ENCODE measurements at places on chromosomes 13 and 19. TPM values are rescaled to one million over a fixed set of nuclear protein-coding genes. Genes with fewer than 3 reads are reported as not detected.

- DNase-seq, result no peak
Observed at GRCh38 chr19:42130254-42130573, 2.0 kb downstream of the POU2F2 start.

DNA sequence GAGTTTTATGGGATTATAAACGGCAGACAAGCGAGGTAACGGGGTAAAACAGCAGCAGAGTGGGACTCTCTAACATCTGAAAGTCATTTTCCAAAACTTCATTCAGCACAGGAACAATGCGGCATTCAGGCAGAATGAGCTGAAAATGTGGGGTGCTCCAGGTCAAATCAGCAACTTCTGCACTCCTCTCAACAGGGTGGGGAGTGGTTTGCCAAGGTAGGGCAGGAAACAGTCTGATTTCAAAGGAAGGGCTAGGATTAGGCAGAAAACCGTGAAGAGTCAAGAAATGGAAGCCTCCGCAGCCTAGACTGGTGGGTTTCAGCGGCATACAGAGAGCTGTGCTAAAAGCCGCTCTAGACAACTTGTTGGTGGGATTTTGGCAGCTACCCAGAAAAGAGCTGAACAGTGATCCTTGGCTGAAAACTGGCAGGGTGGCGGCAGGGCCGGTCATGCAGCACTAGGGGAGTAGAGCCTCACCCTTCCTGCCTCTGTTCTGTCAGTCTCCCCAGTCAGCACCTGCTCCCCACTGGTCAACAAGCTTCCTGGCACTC, 154.2 kb upstream of the KLF12 start:
- DNase-seq, result no peak

DCLK1 gene
- total RNA-seq, result not detected

CCDC124 gene
- 261 TPM for total RNA-seq

DNA sequence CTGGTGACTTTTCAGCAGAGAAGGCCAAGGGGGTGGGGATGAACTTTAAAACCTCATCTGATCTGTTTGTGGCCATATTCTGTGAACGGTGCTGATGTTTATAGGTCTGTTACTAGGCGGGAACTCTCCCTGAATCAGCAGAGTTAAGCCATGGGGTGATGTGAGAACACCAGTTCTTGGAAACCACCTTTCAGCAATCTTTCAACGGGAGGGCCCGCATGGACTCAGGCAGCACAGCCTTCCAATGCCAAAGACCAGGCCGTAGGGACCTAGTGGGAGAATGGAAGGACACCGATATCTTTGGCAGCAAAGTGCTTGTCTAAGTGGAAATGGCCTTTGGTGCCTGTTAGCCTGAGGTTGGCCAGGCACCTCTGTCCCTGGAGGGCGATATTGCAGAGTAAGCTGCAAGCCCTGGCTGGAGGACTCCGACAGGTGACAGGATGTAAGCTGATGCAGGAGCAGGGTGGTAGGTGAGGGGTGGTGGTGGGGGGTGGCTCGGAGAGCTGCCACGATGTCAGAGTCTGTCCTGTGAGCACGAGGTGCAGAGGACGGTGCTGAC, 57.0 kb downstream of the ERCC5 start:
- no peak for DNase-seq

DNA sequence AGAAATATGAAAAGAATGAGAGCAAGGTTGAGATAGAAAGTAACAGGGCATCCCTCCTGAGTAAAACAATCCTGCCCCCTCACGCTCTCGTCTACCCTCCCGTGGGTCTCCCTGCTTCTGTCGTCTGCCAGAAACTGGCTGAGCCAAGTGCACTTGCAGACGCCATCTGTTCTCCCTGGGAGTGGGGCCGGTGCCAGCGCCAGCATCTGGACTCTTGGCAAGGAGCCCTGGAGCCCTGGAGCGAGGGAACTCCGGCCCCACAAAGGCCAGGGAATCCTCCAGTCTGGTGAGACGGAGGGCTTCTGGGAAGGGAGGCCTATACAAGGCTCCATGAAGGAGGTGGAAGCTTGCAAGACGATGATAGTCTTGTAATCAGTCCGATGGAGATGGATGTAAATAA, 2.3 kb upstream of the TMEM91 start:
- no peak for DNase-seq

GRCh38 chr13:83498045-83498444, 384.2 kb downstream of the SLITRK1 start:
- no peak for DNase-seq

- DNase-seq, result no peak
Observed at GRCh38 chr13:71017607-71018006, 849.4 kb downstream of the DACH1 start.

DNA sequence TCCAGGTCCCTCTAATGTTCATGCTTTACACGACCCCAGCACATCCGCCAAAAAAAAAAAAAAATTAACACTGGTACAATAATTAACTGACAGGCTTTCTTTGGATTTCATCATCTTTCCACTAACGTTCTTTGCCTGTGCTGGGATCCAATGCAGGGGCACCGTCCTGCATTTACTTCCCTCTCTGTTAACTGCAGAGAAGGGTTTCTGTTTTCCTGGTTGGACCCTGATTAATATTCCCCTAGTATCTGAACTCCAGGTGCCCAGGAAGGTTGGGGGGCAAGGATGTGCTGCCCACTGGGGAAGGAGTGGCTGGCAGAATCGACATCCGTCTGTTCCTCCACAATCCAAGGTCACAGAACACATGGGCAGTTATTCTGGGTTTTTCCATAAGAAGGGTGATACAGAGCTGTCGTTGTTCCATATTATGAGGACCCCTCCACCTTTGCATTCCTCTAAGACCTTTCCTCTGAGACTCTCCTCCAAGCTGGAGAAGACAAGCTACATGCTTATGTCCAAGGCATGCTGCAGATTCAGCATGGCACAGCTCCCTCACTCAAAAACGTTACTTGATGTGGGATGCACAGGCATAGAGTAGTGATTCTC, 4.5 kb upstream of the LAIR1 start:
- no peak for DNase-seq

S1PR5 gene
- 0.24 TPM for total RNA-seq

DNA sequence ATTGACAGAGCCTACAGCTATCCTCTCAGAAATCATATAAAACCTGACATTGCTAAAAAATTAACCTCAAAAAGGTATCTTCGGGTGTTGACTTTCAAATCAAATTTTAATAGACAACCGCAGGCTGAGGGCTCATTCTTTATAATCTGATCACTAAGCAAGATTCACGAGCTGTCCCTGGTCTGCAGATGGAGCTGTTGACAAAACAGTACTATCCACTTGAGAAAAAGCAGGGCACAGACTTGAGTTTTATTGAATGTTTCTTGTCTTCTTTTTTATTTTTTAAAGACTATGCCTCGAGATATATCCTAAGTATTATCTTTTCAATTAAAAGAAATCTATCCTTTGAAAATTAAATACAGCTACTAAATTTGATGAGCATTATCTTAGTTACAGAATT, 540.5 kb downstream of the PCDH9 start:
- no peak for DNase-seq

DNA sequence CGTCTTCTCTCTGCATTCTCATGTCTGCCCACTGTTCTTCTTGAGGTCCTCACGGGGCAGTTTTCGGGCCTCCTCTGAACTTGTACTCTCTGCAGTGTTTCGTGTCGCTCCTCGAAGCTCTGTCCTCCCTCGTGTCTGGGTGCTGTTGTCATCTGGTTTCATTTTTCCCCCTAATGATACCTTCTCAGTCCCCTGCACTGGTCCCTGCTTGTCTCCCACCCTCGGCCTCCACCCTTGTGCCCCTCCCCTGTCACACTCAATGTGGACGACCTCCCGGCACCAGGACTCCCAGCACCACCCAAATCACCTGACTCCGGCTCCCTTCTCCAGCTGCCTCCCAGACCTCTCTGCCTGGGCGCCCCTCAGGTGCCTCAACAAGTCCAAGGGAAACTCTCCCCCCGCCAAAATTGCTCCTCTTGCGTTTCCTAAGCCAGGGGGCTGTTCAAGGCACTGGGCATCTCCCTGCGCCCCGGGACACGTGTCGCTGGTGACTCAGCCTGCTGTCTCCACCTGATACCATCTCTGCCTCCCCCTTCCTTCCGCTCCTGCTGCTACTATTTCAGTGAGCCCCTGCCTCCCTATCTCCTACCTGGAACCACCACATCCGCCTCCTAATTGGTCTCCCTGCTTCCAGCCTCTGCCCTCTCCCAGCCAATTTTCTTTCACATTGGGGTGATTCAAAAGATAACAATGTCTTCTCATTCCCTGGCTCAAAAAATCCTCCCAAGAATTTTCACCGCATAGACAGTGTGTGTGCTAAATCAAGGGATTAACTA, 49.5 kb downstream of the RFX2 start:
- DNase-seq, result peak; percentile 52

- no peak for DNase-seq
Observed at GRCh38 chr13:51538591-51539179, 45.6 kb upstream of the WDFY2 start.

GRCh38 chr19:7063339-7063738, 4.9 kb upstream of the MBD3L3 start:
- DNase-seq, result no peak

DNA sequence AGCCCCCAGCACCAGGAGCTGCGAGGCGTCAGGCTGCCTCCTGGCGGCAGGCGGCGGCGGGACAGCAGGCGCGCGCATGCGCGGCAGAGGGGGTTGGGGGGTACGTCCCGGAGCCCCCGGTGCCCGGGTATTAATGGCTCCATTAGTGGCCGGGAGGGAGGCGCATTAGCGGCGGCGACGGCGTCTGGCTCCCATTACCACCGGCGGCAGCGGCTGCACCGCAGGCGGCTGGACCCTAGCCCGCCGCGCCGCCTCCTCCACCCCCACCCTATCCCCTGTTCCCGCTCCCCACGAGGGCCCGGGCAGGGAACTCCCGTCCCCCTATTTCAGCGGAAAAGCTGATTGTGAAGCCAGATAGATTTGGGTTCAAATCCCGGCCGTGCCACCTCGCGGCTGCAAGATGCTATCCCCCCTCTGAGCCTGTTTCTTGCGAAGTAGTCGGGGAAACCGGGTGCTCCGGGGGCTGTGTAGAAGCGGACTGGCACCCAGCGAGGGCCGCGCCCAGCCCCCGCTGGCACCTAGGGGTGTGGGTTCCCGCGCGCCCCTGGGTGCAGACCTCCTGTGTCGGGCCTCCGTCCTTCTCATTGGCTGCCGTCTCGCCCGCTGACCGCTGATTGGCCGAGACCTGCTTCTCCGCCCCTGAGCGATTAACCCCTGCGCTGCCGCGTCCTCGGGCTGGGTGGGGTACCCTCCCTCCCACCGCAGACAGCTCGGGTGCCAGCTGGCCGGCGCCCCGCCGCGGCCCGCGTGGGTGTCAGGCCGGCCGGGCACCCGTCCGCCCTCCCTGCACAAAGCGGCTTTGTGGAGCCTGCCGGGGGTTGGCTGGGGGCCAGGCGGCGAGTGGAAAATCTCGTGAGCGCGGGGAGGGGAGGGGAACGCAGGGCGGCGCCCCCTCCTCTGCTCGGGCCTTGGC, 11.1 kb downstream of the CIC start:
- DNase-seq, result peak; percentile 75

DNA sequence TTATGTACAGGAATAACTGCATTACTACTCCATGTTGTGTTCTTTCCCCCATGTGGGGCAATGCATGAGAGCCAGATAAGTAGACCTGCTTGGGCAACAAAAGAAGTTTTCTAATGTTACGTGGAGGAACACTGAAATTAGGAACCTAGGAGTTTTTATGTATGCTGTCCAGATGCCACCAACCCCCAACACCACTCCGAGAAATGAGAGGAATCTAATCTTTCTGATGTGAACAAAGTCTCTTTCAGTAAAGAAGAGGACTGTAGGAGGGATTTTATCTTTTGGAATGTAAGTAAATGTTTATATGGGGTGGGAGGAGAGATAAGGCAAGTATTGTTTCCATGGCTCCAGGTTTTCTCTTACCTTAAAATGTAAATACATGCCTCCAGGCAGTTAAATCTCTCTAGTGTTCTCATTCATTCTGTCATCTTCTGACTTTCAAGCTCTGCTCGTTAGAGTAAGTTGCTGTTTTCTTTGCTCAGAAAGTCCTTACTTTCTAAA, 820.6 kb downstream of the PCDH17 start:
- DNase-seq, result no peak

- no peak for DNase-seq
Observed at GRCh38 chr19:49364083-49364737, 533 bp downstream of the DKKL1 start.

DNA sequence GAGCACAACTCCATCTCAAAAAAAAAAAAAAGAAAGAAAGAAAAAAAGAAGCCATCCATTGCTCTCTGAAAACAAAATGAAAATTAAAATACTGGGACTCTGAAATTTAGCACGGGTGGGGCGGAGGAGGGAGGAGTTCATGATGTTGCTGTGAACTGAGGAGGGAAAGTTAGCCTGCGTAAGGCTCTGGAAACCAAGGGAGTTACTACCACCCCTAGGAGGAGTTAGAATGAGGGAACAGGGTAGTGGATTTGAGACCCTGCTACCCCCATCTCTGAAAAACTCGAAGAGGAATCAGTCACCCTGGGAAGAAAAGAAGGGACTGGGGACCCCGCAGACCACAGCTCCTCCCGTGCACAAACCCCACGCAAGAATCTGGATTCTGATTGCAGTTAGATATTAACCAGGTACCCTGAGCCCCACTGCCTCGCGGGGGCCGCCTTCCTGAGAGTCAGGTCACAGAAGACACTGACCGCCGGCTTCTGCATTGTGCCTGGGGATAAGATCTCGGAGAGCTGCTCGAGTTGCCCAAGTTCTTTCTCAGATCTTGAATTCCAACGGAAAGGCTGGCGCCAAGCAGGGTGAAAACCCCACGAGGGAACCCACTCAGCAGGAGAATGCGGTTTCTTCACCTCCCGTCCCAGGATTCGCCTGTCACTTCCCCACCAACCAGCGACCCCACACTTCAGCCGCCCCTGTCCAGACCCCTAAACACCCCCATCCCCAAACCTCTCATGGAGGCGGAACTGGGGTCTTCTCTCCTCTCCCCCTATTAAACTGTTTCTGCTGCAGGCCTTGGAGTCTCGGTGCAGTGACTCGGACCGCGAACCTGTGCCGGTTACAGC, 870 bp downstream of the ZNF442 start:
- no peak for DNase-seq

GRCh38 chr19:43465468-43466120, at the start of gene LYPD3:
Gene LYPD3 (minus strand): TSS chr19:43465608. CDS start chr19:43465571, 37 bp downstream.
- DNase-seq, result peak; percentile 14

DNA sequence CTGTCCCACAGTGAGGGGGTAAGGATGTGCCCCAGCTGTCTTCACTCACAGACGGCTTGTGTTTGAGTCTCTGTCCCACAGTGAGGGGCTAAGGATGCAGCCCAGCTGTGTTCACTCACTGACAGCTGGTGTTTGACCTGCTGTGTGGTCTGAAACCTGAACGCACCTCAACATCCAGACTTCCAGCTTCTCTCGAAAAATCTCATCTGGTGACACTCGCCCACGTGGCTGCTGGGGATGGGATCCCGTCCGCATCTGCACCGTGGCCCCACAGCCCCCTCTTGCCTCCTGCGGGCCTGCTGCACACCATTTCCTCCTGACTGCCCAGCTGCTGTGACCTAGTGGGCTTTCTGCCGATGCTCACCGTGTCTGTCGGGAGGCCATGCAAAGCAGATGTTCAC, 27.3 kb downstream of the CHAF1A start:
- DNase-seq, result no peak

TLE6 gene
- 0.90 TPM for total RNA-seq

- no peak for DNase-seq
Observed at GRCh38 chr13:110228936-110229904, 77.7 kb downstream of the COL4A1 start.
